Activated CD8-positive, alpha-beta memory T cell treated with anti-CD3 and anti-CD28 coated beads for 1 hour (primary cell): ENCODE measurements at places on chromosomes 12 and 14.

GRCh38 chr12:78392918-78393317 is 471.7 kb upstream of the SYT1 start:
- no peak for DNase-seq

DNA sequence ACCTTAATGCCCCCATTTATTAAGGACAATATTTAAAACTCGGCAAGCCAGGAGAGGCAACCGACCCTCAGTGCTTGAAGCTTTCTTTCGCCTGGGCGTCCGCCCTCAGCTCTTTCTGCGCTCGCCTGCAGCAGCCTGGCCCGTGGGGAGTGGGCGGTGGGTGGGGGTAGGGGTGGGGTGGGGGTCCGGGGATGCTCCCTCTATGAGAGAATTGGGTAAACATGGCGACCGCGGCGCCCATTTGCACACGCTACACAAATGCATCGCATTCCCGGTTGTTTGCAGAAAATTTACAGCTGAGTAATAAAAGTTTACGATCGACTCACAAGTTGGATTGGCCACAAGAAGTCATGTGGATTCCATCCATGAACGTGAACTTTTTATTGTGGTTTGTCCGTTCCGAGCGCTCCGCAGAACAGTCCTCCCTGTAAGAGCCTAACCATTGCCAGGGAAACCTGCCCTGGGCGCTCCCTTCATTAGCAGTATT is 7.7 kb downstream of the HOXC8 start:
- DNase-seq, result no peak

GRCh38 chr12:99020871-99021270 is 375.8 kb downstream of the APAF1 start:
- DNase-seq, result no peak

DNA sequence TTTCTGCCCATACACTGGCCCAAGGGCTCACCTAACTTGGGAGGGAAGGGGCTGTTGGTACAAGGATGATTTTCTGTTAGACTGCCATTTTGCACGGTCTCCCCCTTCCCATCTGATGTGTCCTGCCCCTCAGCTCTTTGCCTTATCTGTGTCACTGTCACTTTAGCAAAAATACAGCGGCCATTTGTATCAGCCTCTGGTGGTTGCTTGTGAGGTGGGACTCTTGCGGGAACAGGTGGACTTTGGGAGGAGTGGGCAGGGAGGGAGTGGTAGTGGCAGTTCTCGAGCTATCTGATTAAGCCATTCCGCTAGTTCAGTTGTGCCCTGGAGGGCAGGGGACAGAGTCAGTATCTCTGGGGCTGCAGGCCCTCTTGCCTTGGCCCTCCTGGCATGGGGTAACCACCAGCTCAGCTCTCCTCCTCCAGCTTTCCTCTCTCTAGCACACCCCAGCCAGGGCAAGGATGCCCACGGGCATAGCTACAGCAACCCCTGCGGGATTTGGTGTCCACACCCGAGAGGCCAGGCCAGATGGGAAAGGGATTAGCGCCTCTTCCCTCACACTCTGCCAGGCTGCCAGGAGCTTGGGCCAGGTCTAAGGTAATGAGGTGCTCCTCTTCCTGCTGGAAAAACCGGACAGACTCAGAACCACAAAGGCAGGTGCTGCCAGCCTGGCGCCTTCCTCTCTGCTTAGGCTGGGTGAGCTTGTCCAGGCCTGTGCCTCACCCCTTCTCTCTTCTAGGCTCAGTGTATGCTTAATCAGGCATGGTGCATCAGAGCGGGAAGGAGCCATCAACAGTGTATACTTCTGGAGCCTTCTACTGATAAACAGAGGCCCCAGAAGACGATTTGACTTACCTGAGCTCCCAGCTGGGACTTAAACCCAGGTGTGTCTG is 8.7 kb downstream of the SLC48A1 start:
- DNase-seq, result no peak

DNA sequence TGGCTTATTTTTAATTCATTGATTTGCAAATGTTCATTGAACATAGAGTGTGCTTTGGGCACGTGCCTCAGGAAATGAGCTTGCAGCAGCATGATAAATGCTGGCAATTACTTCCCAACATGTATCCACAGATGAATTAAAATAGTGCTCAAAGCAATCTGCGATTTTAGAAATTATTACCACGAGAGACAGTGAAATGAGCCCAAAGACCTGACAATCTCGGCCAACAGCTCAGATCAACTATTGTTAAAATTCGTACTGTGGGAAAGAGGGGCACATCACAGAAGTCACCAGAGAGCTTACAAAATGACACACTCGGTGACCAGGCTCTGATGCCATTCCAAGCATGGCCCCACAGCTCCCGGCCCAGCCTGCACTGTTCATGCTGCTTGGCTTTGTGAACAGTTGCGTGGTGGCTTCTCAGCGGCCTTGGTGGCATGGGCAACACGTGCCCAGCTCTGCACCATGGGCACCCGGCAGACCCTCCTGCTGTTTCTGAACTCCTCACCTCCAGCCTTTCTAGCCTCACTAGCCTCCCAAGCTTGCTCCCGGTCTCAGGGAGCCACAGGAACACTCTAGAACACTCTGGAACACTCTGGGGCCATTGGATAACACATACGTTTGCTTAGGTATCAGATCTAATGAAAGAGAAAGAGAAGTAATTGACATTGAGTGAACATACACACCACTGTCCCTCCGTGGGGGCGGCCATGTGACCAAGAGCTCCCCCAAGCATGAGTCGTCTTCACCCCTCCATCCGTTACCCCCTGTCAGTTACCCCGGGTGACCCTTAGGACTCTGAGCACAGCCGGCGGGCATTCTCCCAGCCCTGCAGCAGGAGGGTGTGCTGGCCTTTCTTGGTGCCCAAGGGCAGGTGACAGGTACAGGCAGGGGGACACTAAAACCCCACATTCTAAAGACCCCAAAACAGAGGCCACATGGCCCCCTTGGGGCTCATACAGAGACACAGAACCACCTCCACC is 28.0 kb downstream of the RIMBP2 start:
- no peak for DNase-seq

GRCh38 chr14:21023174-21023573 is 1.7 kb downstream of the NDRG2 start:
- no peak for DNase-seq

DNA sequence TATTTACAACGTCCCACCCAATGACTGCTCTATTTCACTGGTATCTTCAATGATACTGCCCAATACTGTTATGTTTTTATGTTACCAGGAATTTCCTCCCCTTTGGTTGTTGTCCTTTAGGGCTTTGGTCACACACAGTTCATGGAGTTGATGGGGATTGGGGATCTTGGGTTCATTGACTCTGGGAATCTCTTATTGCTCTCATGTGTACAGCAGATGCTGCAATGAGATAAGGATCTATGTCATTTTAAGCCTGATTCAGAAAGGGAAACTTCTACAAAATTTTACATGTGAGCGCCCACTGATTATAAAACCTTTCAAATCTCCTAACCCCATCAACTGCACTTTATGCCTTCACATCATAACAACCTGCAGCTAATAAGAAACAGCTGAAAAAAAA is 67.2 kb downstream of the FAR2 start:
- no peak for DNase-seq

DNA sequence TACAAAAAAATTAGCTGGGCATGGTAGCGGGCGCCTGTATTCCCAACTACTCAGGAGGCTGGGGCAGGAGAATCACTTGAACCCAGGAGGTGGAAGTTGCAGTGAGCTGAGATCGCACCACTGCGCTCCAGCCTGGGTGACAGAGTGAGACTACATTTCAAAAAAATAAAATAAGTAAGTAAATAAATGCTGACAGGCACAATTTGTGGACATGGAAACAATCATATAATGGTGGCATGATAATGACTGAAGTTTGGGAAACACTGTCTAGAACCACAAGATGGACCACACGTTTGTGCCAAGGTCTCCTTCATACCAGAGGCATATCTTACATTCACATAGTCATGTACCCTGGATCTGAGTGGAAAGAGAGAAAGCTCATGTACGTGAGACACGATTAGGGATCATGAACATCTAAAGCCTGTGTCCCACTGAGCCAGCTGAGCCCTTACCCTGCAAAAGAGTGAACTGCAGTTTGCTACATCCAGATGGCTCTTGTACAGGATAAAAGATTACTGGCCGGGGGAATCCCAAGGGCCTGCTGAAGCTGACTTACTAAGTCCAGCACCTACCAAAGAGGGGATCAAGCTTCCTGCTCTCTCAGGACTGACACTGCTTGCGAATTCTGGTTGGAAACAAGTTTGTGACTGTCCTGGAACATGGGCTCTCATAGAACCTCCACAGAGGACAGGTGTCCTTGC is 62.9 kb downstream of the TRAFD1 start:
- DNase-seq, result no peak

DNA sequence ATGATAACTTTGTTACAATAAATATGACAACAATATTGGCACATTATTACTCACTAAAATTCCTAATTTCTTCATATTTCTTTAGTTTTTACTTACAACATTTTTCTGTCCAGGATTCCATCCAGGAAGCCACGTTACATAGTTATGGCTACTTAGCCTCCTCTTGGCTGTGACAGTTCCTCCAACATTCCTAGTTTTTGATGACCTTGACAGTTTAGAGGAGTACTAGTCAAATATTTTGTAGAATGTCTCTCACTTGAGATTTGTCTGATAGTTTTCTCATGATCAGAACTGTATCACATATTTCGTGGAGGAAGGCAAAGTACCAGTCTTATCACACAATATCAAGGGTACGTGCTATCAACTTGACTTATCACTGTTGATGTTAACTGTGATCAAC is 29.8 kb upstream of the LIN7A start:
- DNase-seq, result no peak

- no peak for DNase-seq
Measured at GRCh38 chr12:45327823-45328383, 112.0 kb downstream of the ANO6 start.
